T-cell (primary cell): ENCODE measurements at places on chromosomes 1 and 21.

- no peaks in the 10 kb centered on the region for H3K36me3 ChIP-seq
- H3K27me3 ChIP-seq = no peaks in the 10 kb centered on the region
These were observed at the start of gene ATP1A2 for GRCh38 chr1:160115545-160116282. ATP1A2 (plus strand) TSS chr1:160115759; CDS start chr1:160115862, 103 bp downstream.

DNA sequence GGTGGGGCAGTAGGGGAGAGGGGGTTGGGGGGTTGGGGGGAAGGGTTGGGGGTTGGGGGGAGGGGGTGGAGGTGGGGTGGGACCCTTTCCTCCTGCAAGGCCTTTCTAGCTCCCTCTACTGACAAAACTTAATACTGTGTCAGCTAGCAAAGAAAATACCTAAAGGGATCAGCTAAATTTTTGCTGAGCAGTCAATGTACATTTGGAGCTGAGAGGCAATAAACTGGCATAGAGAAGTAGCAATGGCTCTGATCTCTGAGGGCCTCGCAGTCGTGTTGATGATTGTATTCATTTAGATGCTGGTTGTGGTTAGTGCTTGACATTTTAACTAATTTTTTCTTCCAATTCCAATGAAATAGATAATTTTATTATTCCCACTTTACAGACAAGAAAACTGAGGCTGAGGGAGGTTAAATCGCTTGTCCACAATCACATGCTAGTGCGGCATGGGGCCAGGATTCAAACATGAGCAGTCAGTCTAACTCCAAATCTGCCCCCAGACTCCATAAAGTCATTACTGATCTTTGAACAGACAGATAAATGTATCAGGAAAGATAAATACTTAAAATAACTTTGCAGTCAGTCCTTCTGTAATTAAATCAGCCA, 357.1 kb downstream of the DISC1 start:
- no peak overlapping the region for H3K27ac ChIP-seq
- no peaks in the 10 kb centered on the region for H3K36me3 ChIP-seq
- DNase-seq = no peak

- no peak for DNase-seq
- no peak overlapping the region for H3K4me3 ChIP-seq
- no peaks in the 10 kb centered on the region for H3K36me3 ChIP-seq
These were observed 149.0 kb downstream of the TGFBR3 start for GRCh38 chr1:91736715-91737615.

GRCh38 chr1:223748405-223748772, 36.0 kb downstream of the CAPN2 start:
- peak overlapping the region; percentile 49 for H3K4me3 ChIP-seq
- DNase-seq = no peak
- no peaks in the 10 kb centered on the region for H3K27me3 ChIP-seq
- no peak overlapping the region for H3K27ac ChIP-seq

- H3K27me3 ChIP-seq = no peaks in the 10 kb centered on the region
- no peak overlapping the region for H3K4me3 ChIP-seq
- no peaks in the 10 kb centered on the region for H3K36me3 ChIP-seq
These were observed 1109.3 kb upstream of the B3GALT2 start for GRCh38 chr1:194295685-194296084.

DNA sequence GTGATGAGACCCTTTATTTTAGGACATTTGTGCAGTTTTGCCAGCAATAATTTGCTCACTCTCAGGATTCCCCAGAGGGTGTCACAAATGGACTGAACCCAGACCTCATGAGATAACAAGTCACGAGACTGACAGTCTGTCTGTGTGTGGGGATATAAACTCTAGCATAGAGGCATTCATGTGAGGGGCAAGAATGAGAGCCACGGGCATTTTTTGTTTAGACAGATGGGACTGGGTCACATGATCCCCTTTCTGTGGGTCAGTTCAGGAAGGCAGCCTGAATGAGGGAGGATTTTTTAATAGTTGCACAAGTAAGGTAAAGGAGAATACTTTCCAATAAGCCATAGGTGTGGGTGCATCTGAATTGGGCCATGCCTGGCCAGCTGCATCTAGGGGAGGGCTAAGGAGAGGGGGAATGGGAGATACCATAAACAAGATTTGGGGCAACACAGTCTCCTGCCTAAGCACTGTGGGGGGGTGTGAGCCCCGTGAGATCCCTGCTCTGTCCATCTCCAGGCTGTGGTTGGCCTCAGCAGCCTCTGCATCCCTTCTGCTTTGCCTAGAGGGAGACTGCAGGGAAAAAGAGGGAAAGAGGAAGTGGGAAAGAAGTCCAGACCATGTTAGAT, 66.6 kb downstream of the NAV1 start:
- no peak for DNase-seq
- H3K36me3 ChIP-seq = no peaks in the 10 kb centered on the region
- H3K27me3 ChIP-seq = no peaks in the 10 kb centered on the region
- H3K4me1 ChIP-seq = no peaks in the 10 kb centered on the region
- H3K27ac ChIP-seq = no peak overlapping the region

GRCh38 chr1:95548211-95548610, 314.2 kb downstream of the RWDD3 start:
- H3K4me1 ChIP-seq = no peaks in the 10 kb centered on the region
- no peaks in the 10 kb centered on the region for H3K36me3 ChIP-seq
- H3K27ac ChIP-seq = no peak overlapping the region
- H3K27me3 ChIP-seq = no peaks in the 10 kb centered on the region
- no peak overlapping the region for H3K4me3 ChIP-seq

- no peaks in the 10 kb centered on the region for H3K27me3 ChIP-seq
- H3K36me3 ChIP-seq = peaks cover 3% of the 10 kb centered on the region
- DNase-seq = no peak
- peaks cover 12% of the 10 kb centered on the region for H3K4me1 ChIP-seq
- H3K27ac ChIP-seq = peak overlapping the region; percentile 13
These were observed 75.0 kb downstream of the CD34 start for GRCh38 chr1:207835958-207836357.

DNA sequence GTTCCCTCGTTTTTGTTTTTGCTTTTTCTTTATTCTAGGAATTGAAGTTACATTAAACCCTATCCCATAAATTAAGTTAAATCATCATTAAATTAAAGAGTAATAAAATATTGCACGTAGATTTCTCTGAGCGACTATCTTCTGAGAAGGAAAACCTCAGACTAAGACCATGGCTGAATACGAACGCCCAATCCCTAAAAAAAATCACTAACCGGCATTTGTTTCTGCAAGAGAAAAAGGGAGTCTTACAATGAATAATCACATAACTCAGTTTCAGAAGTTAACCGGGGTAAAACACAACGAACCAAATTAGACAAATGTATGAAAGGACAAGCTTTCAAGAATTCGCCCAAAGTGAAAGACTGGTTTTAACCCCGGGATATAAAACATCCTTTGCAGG, 1.3 kb downstream of the PIK3R3 start:
- H3K4me1 ChIP-seq = peaks cover 6% of the 10 kb centered on the region
- no peak overlapping the region for H3K27ac ChIP-seq
- no peaks in the 10 kb centered on the region for H3K36me3 ChIP-seq

- no peak overlapping the region for H3K4me3 ChIP-seq
- DNase-seq = no peak
- H3K27ac ChIP-seq = no peak overlapping the region
- no peaks in the 10 kb centered on the region for H3K27me3 ChIP-seq
- no peaks in the 10 kb centered on the region for H3K36me3 ChIP-seq
- no peaks in the 10 kb centered on the region for H3K4me1 ChIP-seq
These were observed 397.9 kb downstream of the BRINP2 start for GRCh38 chr1:177568622-177569021.

- no peaks in the 10 kb centered on the region for H3K36me3 ChIP-seq
- H3K27me3 ChIP-seq = no peaks in the 10 kb centered on the region
- DNase-seq = no peak
- no peak overlapping the region for H3K4me3 ChIP-seq
These were observed 499 bp upstream of the PLEKHG5 start for GRCh38 chr1:6491966-6492365.

DNA sequence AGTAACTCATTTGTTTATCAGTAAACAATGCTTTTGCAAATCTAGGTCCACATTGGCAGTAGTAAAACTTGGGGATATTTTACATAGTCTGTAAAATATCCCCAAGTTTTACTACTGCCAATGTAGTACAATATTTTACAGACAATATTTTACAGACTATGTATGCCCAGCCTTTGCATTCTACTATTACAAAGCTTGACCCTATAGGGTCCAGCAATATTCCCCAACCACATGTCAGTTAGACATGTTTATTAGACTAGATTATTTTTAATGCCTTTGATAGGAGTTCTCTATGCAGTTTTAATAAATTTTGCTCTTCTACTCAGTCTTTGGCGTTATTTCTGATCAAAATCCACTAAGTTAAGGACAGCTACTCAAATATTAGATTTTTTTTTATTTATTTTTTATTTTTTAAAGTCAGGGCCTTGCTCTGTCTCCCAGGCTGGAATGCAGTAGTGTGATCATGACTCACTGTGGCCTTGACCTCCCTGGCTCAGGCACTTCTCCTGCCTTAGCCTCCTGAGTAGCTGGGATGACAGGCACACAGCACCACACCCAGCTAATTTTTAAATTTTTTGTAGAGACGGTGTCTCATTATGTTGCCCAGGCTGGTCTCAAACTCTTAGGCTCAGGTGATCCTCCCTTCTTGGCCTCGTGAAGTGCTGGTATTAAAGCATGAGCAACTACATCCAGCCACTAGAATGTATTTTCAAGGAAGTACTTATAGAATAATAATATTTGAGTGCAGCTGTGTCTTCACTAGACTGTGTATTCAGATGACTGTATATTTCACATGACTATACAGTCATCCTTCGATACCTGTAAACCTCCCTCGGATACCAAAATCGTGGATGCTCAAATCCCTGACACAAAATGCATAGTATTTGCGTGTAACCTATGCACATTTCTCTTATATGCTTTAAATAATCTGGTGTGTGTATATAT, 19.8 kb downstream of the MIER1 start:
- no peak overlapping the region for H3K27ac ChIP-seq
- peaks cover 53% of the 10 kb centered on the region for H3K36me3 ChIP-seq
- peaks cover 10% of the 10 kb centered on the region for H3K4me1 ChIP-seq

DNA sequence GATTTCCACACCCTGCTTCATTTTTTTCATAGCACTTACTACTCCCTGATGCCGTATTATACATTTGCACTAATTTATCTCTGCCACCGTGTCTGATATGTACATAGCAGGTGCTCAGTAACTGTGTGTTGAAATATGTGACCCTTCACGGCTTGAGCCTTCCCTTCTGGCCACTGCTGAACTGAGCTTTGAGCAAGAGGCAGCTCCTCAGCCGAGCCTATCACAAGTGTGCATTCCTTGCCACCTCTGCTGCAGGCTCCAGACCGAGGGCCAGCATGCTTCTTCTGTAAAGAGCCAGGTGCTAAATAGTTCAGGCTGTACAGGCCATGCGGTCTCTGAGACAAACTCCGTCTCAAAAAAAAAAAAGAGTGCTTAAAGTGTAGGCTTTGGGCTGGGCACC, 22.6 kb downstream of the PLEKHM2 start:
- peaks cover 6% of the 10 kb centered on the region for H3K4me1 ChIP-seq
- H3K27me3 ChIP-seq = no peaks in the 10 kb centered on the region
- DNase-seq = no peak
- H3K27ac ChIP-seq = no peak overlapping the region

DNA sequence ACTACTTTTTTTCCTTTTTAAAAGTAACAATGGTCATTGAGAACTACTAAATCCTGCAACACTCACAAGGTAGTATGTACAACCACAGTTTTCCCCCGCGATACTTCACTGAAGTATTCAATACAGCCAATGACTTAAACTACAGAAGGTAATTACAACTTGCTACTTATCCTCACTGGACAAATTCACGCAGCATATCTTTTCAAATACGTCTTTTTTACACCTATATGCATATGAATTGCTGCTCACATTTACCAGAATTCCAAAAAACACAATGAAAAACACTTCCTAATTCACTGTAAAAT, 12.4 kb downstream of the NRIP1 start:
- H3K4me3 ChIP-seq = no peak overlapping the region
- no peaks in the 10 kb centered on the region for H3K27me3 ChIP-seq
- no peak for DNase-seq

DNA sequence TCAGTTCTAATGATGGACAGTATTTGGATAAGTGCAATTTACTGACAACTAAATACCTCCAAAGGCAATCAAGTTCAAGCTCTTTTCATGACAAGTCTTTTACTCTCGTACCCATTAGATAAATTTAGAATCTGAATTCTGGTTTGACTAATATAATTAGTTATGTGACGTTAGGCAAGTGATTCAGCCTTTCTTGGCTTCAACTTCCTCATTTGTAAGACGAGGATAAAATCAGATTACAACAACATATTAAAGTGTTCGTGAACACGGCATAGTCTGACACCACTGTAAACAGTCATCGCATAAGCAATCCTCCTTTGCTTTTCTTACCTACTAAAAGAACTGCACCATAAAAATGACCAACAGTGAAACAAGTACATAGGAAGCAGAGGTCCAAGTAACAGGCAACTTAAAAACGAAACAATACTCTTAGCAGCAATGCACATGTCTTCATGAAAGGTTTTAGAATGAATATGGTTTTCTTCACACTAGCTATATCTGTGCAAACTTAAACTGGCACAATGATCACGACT, 25.7 kb downstream of the COA6 start:
- peak overlapping the region; percentile 36 for H3K27ac ChIP-seq
- H3K36me3 ChIP-seq = peaks cover 4% of the 10 kb centered on the region
- DNase-seq = no peak
- H3K27me3 ChIP-seq = no peaks in the 10 kb centered on the region

DNA sequence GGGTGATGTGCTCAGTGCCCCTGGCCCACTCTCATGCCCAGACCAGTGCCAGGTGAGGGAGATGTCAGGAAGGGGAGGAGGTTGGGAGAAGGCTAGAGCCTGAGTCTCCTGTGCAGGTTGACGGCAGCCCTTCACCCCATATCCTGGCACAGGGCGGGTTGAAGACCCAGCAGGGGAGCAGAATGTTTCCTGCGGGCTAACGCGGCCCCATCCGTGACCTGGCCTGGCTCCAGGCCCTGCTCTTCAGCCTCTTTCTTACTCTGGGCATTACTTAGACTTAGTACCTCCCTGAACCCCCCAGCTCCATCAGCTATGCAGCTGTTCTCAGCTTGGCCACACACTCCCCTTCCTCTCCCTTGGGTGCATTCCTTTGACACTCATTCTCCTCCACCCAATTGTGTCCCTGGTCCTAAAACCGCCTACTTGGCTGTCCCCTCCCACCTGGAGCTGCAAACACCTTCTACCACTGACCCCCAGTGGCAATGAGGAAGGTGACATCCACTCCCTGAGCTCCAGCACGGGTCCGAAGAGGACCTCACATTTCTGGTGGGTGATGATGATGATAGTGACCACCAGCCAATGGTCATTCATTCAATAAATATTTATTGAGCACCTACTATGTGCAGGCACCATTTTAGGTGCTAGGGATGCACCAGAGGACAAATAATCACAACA, 179.0 kb downstream of the PTPRU start:
- H3K4me3 ChIP-seq = no peak overlapping the region
- H3K36me3 ChIP-seq = no peaks in the 10 kb centered on the region
- H3K27ac ChIP-seq = no peak overlapping the region
- H3K27me3 ChIP-seq = peaks cover 29% of the 10 kb centered on the region
- no peak for DNase-seq
